Activated CD8-positive, alpha-beta memory T cell treated with anti-CD3 and anti-CD28 coated beads for 24 hours (primary cell): ENCODE measurements at places on chromosomes 3 and 15.

DNA sequence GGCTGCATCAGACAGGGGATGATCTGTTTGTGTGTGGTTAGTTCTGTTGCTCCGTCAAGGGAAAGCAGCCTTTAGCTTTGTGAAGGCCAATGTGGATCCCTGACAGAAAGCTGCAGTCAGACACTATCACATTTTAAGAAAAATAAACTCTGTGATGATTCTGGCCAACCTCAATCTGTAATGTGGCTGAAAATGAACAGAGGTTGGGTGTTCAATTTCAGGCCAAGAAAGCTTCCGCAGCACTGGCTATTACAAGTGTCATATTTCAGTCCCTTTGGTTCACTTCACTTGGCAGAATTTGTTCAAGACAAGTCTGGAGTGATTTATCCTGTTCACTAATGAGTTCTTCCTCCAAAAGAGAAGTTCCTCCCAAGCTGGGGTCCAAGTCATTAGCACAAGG, 571.8 kb upstream of the IL12A start:
- DNase-seq = no peak

DNA sequence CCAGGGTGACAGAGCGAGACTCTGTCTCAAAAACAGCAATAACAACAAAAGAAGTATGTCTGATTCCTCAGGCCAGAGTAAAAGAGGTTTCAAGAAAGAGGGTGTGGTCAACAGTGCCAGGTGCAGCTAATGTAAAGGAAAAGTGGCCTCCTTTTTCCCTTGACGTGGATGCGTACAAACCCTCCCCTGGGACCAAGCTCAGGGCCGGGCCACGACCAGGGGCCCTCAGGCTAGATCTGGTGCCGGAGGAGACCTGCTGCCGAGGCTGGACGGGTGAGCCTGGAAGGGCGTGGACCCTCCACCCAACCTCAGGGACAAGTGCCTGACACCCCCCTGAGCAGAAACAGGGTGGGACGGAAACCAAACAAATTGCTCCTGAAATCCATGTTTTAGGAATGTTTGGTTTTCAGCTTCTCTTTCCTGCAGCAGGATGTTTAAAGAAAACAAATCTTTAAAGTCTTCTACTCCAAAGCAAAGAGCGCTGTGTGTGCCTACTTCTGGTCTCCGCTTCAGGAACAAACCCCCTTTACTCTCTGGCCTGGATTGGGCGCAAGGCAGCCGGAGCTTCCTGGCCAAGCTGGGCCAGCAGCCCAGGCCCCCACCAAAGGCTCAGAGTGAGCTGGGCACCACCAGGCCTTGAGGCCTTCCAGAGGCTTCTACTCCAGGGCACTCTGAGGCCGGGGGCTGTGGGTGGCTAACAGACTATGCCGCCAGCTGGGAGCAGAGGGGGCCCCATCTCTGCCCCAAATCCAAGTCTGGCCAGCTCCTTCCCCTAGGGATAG, 21.4 kb downstream of the ZDHHC19 start:
- no peak for DNase-seq

DNA sequence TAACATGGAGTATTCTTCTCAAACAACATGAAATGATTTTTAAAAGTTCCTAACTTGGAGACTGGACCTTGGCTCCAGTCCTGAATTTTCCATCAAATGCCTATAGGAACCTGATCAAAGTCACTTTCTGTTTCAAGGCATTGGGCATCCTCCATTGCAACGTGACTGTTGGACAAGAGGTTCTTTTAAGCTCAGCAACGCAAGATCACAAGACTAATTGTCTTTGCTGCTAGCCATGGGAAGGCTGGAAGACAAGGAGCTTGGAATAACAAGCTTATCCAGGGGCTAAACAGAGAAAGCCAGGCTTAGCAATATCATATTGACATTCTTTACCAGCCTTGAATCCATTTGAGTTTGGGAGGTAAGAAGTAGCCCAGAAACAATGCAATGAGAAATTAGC, 48.3 kb downstream of the SST start:
- DNase-seq = no peak

DNA sequence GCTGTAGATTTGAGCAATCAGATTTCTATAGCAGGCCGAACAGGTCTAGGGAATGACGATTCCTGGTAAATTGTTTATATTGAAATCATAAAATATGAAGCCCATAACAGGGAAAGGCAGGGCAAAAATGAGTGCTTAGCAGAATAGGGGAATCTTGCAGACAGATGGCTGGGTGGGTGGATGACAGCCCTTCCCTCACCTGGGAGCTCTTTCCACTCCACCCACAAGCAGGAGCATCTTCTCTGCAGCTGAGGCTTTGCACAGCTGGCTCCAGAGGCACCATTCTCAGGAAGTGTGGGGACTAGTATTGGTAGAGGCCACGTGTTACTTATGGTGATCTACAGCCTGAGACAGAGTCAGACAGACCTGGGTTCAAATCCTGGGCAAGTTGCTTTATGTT, 55.9 kb upstream of the SYN2 start:
- peak; percentile 0 for DNase-seq

DNA sequence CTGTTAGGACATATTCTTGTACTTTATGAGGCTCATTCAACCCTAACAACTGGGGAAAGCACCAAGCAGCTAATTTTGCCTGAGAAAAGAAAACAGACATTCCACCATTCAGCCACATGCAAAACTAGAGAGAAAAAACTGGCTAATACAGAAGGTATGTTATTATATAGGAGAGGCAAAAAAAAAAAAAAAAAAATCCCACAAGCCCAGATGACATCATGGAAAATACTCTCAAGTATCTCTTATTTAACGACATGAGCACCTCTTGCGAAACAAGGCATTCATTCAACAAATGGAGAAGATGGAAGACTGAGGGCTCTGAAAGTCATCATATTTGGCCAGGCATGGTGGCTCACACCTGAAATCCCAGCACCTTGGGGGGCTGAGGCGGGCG, 61.5 kb downstream of the PRICKLE2 start:
- no peak for DNase-seq

- no peak for DNase-seq
These were observed 8.3 kb upstream of the UBE2E1 start for GRCh38 chr3:23797491-23797890.

DNA sequence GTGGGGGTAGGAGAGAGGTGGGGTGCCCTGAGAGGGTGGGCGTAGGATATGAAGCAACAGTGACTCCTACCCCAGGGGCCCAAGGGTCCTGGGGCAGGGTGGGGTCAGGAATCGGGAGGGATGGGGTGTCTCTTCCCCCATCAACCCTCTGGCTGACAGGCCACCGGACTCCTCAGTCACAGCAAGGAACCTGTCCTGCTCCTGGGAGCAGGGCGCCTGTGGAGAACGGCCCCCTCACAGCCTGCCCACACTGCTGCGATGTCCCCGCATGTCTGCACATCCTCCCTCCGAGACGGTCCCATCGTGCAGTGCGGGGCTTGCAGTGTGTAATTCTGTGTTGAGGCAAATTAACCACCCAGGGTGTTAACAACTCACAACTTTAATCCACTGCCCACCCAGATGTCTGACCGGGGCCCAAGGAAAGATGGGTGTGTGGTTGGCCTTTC, 2.7 kb downstream of the TM4SF19 start:
- DNase-seq = no peak

DNA sequence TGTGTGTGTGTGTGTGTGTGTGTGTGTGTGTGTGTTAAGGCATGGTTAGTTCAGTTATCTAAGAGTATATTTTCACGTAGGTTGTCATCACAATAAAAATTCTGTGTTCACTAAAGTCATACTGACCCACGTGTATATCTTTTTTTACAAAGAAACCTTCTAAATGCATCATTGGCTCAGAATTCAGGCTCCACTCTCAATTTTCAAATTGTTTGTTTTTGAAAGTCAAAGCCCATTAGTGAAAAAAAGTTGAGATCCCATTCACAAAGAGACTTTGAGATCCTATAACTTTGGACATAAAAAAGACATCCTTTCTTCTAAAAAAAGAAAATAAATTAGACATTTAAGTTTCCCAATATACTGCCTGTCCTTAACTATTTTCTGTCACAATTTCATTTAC, 59.3 kb downstream of the GBE1 start:
- DNase-seq = no peak

DNA sequence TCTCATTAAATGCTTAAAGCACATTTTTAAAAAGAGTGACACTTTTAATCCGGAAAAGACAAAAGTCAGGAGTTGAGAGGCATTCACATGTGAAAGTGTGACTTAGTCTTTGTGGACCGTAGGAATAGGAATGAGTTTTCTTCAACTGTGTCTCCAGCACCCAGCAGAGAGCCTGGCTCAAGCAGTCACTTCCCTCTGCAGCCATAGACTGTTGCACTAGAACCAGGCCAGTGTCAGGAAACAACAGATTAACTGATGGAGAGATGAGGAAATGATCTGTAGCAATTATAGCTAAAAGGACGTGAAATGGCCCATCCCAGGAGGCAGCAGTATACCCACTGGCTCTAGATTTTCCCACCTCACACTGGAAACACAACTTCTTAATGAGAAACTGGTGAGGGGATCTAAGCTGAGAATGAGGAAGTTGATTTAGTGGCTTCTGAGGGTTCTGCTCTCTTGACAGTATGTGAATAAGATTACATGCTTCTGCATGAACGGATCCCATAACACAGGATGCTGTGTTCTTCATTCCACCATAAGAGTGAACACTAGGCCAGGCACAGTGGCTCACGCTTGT, 19.8 kb downstream of the CFAP92 start:
- DNase-seq = no peak

DNA sequence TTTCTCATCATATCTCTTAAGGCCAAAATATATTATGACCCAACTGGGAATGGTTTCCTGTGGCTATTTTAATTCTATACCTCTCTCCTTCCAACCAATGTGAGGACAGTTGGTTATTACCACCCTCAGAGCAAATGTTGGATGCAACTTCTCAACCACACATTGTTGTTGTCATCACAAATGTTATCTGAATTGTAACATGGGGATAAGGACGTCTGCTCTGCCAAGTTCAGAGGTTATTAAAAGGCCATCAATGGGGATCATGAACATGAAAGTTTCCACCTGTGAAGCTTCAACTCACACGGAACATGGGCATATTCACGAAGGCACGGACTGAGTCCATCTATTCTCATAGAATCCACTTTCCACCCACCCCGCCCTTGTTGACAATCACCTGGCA, 46.8 kb downstream of the MB21D2 start:
- DNase-seq = no peak

DNA sequence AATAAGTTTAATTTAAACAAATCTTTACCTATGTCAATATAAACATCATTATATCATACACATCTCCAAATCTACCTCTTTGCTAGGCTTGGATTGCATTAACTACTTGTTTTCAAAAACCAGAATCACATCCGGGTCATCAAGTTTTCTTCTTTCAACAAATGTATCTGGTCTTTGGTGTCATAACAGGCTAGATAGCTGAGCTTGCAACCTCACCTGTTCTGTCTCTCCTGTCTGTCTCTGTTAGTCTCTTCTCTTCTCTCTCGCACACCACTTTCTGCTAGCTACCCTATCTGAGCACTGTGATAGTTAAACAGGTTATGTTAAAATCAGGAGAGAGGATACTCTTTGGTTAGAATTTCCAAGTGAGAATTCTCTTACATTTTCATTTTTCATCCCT, 6.7 kb downstream of the FOXB1 start:
- no peak for DNase-seq

DNA sequence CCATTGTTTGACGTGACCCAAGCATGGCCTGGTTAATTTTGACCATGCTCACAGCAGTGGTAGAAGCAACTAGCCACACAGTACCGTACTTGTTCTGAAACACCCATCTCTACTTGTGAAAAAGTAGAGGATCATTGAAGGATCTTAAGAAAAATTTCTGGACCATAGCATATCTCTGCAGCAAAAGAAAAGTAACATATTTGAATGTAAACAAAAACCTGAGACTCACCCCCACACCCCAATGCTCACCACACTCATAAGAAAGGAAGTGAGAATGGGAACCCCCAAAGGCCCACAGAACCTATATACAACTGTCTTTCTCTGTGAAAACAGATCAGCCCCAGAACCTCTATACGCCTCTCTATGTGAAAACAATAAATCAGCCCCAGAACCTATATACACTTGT, 33.8 kb upstream of the TFRC start:
- DNase-seq = no peak
